Cerebellar nuclear complex (tissue), 1 donor: ENCODE measurements at places on chromosomes 5 and 9.

- DNase-seq = no peak
Observed at GRCh38 chr5:88663793-88664216, 219.2 kb downstream of the MEF2C start.

- no peak for DNase-seq
Observed at GRCh38 chr9:120985819-120986222, 59.2 kb upstream of the TRAF1 start.

GRCh38 chr9:127767909-127768331 lies 10.5 kb downstream of the SH2D3C start:
- no peak for DNase-seq

GRCh38 chr5:169632946-169633345 lies 4.1 kb upstream of the DOCK2 start:
- DNase-seq = no peak

DNA sequence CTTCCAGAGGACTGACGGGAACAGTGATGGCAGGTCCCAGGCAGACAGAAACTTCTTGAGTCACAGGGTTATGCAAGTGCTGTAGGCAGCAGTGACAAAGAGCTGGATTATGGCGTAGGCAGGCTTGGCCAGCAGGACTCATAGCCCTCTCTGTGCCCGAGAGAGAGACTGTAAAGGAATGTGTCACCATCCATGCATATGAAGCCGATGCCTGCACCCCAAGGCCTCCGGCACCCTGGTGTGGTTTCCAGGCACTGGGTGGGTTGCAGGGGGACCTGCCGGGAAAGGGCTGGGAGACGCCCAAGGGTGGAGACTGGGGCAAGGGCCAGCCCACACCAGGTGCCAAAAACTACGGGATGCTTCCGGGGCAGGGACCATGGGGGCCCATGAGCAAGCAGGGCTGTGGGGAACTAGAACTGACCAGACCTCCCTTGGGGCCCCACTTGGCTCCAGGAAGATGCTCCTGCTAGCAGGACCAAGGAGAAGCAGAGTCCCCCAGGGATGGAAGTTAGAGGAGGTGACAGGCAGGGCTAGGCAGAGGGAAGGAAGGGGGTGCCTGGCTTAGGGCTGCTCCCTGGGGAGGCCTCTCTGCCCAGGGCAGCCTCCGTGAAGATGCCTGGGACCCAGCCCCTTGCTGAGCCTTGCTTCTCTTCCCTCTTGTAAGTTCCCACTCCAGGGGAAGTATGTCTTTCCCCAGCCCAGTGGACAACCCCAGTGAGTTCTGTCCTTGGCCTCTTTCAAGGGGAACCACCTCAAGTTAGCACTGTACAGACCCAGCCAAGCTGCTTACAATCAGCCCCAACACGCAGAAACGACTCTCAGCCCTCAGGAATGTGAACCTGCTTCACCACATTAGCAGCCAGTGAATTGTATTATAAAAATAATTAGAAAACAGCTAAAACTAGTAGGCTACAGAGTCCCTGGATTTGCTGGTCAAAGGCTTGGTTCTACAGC lies 10.5 kb upstream of the IPPK start:
- no peak for DNase-seq

GRCh38 chr5:148839960-148840359 lies 13.5 kb downstream of the ADRB2 start:
- no peak for DNase-seq

- DNase-seq = no peak
Observed at GRCh38 chr9:27293996-27294395, 3.0 kb downstream of the EQTN start.

- no peak for DNase-seq
Observed at GRCh38 chr5:53311681-53312080, 168.7 kb upstream of the FST start.

- no peak for DNase-seq
Observed at GRCh38 chr5:141186897-141187512, at the start of gene PCDHB9. Gene PCDHB9 (plus strand): TSS chr5:141187161. CDS start chr5:141187319, 158 bp downstream.

GRCh38 chr5:170112876-170113521 lies 7.3 kb downstream of the FOXI1 start:
- DNase-seq = no peak

GRCh38 chr5:109529520-109529919 lies 119.7 kb upstream of the PJA2 start:
- no peak for DNase-seq

GRCh38 chr9:90343991-90344390 lies 298.6 kb downstream of the DIRAS2 start:
- DNase-seq = no peak

DNA sequence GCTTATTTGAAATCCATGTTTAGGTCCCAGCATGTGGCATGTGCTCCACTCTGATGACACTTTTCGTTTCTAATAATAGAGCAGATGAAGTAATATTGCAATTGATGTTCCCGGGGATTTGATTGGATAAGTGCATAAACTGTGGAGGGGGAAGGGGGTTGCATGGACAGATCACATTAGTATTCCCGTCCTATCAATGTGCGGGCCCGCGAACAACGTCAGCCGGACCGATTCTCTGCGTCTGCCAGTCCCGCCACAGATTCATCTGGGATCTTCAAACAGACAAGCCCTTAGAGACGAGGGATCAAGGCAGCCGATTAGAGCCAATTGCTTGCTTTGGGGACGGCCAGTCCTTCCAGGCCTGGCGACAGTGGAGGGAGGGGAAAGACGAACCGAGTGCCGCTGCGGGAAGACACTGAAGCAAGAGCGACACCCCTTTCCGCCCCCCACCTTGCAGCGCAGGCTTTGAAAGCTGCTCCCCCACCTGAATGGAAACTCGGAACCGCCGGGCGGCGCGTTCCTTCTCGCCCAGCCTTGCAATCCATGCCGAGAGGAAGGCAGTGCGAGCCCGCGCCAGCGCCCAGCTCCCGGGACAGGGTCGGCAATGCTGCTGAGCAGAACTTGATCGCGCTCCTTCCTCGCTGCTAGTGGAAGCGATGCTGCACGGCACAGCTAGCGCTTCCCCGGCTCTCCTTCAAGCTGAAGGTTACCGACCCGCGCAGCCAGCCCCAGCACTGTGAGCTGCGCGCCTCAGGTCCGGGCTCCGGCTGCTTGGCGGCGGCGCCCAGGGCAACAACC lies at the start of gene RGS7BP:
RGS7BP (plus strand) TSS at position 247 of the 798 bp plus-strand sequence. CDS start 610 bp downstream, outside the sequence.
- peak; percentile 59 for DNase-seq

- DNase-seq = no peak
Observed at GRCh38 chr5:213803-214395, 4.1 kb downstream of the CCDC127 start.

DNA sequence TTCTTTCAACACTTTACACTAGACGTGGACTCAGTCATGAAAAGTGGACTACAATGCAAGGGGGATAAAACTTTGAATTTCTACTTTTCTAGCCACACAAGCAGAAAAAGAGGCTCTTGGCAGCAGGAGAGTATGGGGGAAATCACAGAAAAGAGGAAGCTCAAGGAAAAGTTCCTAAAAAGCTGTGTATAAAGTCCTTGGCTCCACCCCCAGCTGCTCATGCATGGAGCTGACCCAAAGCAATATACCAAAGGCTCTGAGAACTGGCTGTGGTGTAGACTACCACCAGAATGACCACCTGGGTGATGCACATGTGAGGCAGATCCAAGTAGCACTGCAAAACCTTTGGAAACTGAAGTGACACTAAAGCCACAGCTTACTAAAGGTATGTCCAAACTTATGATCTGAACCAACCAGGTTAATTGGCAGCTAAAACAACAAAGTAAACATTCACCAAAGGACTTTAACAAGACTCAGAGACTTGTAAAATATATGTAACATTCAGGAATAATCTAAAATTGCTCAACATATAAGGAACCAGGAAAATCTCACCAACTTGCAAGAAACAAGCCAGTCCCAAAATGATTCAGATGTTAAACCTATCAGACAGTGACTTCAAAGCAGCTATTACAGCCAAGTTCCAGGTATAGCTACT lies 55.5 kb upstream of the RASGRF2 start:
- no peak for DNase-seq

DNA sequence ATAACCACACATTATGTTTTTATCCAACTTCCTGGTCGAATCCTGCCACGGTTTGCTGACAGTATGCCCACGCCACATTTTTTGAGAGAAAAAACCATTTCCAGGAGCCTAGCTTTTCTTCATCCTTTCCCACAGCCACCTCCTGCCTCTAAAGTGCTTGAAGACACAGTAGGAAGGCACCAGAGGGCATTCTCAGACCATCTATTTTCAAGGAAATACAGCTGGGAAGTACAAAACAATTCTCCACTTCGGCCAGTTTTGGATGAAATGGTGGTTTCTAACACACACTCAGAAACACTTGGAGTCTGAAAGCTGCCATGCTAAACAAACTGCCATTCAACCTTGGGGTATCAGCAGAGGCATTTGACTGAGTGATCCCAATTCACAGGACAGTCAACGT lies 86.3 kb upstream of the RPS23 start:
- DNase-seq = no peak

- no peak for DNase-seq
Observed at GRCh38 chr5:138543730-138544104, 681 bp upstream of the ETF1 start.

GRCh38 chr5:90854169-90854568 lies 295.6 kb downstream of the ADGRV1 start:
- DNase-seq = no peak

GRCh38 chr5:147430628-147431027 lies 79.2 kb downstream of the DPYSL3 start:
- DNase-seq = no peak

DNA sequence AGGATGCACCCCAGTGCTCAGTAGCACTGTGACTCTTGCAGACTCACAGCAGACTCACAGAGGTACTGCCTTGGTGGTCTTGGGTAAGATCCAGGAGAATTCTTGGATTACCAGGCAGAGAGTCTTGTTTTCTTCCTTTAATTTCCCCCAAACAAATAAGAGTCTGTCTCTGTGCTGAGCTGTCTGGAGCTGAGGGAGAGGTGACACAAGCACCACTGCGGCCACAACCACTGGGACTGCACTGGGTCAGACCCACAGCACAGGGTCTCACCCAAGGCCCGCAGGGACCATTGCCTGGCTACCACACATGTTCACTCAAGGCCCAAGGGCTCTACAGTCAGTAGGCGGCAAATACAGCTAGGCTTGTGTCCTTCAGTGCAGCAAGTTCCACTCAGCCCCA lies 11.4 kb upstream of the YTHDC2 start:
- DNase-seq = no peak

- DNase-seq = no peak
Observed at GRCh38 chr9:93578844-93579243, 2.5 kb downstream of the PHF2 start.

DNA sequence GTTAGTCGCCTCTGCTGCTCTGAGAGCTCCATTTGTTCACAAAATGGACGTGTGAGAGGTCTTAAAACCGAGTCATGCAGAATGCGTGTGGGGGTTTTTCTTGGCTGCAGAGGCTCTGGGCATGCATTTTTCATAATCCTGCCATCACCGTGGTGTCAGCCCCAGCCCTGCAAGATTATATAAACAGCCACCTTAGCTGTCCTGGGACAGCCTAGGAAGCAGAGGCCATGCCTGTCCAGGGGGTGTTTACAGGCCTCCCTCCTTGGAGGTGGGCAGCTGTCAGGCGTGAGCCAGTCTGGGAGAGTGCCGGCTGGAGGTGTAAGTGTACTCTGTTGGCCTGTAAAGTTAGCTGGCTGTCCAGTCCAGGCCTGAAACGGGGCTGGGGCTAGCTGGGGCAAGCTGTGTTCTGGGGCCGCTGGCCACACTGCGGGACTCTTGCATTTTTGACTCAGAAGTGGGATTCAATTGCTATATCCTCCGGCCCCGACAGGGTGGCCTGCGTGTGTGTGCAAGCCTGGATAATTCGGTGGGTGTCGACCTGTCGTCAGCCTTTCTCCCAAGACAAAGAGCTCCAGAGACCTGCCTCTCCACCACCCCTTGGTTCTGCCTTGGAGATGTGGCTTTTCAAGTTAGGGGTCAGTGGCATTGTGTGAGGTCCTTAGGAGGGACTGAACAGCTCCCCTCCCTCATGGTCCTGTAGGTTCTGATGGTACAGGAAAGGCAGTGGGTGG lies 2.4 kb downstream of the WNK2 start:
- DNase-seq = no peak

GRCh38 chr9:120559546-120559945 lies 20.4 kb downstream of the CDK5RAP2 start:
- DNase-seq = no peak

DNA sequence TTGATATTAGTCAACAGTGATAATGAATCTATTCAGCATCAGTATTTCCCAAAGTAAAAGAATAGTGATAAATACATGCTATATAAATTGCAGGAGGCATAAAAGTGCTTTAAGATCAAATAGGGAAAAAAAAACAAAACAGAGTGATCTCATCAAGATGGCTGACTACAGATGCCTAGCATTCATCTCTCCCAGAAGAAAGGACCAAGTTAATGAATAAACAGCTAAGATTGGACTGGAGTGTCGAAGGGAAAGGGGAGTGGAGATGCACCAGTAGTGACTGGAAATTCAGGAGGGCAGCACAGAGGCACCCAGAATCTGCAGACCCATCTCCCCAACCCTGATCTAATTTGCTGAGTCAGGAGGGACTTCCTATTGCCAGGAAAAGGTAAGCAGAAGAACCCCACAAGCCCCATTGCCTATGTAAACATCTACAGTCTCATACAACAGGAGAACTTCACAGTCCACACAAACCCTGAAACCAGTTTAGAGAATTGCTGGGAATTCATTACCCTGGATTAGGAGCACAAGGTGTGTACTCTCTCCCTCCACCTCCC lies 699.4 kb downstream of the PTPRD start:
- no peak for DNase-seq

GRCh38 chr5:67021521-67021920 lies 175.1 kb downstream of the CD180 start:
- no peak for DNase-seq

DNA sequence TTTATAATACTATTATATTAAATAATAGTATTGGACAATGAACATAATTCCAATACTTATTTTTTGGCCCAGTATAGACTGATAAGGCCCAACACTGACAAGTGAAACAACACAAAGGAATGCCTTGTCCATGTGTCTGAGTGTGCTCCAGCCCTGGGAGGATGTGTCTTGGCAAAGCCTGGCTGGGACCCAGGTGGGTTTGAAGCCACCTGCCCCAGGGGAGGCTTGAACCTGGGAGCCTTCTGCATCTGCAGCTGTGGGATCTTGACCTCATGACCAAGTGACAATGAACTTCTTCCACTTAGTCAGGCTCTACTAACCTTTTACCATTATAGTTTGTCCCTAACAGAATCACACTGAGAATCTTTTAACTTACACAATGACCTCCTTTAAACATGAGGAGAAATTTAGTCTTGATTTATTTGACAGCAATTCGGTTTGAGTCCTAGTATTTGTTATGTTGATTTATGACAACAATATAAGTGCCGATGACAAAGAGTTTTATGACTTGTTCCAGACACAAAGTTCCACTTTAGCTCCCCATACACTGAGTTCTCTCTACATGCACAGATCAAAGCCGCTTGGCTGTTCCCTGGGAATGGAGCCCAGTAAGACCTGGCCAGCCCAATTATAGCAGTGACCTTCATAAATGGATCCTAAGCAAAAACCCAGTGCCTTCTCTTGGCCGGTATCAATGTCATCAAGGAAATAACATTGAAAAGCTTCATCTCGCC lies 294.5 kb downstream of the CTNND2 start:
- DNase-seq = no peak
